ENCODE measurements at places on chromosomes 11 and 22.

DNA sequence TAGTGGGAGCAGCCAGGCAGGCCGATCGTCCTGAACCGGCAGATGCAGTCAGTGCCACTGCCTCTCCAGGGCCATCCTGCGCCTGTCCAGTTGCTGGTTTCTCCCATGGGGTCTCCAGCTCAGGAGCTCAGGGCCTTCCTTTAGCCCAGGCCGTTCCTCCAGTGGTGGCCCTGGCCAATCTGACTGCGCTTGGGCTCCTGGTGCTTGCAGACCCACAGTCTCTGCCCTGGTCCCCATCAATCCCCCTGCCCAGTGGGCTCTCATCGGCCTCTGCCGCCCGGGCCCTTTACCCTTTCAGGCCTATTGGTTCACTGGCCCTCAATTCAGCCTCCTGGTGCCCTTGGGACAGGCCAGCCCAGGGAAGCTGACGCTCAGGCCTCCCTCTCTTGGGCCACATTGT is 29.2 kb upstream of the TSKU start:
- no peak for DNase-seq

GRCh38 chr11:61507962-61508861 is at the start of gene LRRC10B:
Gene LRRC10B, plus strand, starts transcription at chr11:61508749. Its CDS starts 250 bp downstream, at chr11:61508999.
- DNase-seq, result peak; percentile 66

GRCh38 chr11:119605137-119605665 is 123.8 kb downstream of the NECTIN1 start:
- no peak for DNase-seq

GRCh38 chr11:114762408-114762807 is 84.1 kb downstream of the NXPE2 start:
- peak; percentile 32 for DNase-seq

- no peak for DNase-seq
These were observed 140.5 kb downstream of the TRIM44 start for GRCh38 chr11:35803115-35803514.

DNA sequence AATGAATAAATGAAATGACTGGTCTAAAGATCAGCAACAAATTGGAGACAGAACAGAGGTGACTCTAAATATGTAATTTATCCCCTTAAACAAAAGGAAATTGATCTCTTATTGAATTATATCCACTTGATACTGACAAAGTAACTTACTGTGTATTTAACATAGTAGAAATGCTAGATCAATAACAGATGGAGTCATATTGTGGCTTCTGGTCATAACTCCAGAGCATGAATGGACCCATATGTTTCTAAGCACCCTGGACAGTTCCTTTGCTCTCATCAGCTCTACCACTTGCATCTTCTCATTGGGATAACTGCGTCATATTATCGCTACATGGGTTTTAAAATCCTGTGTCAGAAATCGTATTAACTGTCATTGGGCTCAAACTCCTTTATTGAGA is 222.3 kb downstream of the ETS1 start:
- no peak for DNase-seq

- DNase-seq, result no peak
These were observed 482.6 kb downstream of the MIAT start for GRCh38 chr22:27139935-27140511.

- no peak for DNase-seq
These were observed 28.2 kb downstream of the OR10D3 start for GRCh38 chr11:124211321-124211720.

Measured in stimulated activated CD8-positive, alpha-beta memory T cell treated with anti-CD3 and anti-CD28 coated beads, Interleukin-4, amount 100 ng/mL, for 48 hours (primary cell).